ENCODE measurements at places on chromosomes 4 and X.

GRCh38 chr4:85399270-85399669 is 75.7 kb upstream of the ARHGAP24 start:
- no peak for DNase-seq

DNA sequence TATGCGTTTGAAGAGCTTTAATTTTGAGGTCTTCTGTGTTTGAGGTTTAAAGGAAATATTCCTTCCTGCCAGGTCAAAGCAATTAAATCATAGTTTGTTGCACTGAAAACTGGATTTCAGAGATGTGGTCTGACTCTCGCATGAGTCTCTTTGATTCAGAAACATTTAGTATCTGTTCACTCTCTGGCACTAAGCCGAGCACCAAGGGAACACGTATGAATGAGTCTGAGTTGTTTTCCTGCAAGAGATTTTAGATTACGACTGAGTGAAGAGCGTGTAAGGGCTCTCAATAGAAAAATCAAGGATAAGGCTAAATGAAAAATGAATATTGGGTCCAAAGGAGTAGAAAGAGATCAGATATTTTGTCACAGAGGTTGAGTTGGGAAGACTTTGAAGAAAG is 875.4 kb upstream of the PRKX start:
- DNase-seq: no peak

DNA sequence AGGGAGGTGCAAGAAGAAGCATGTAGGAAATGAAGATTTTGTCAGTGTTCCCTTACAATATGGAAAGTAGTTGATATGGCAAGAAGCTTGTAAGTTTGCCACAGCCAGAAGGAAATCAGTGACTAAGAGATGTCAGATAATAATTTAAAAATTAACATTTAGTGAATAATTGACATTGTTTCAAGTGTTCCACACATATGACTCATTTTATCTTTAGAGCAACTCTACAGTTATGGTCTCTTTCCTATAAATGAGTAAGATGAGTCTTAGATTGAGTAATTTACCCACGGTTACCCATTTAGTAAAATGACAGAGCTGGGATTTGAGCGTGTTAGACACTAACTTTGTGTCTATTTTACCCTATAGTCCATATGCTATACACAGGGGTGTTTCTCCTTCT is 300.3 kb upstream of the IRS4 start:
- DNase-seq: no peak

- DNase-seq: no peak
These were observed 94.5 kb upstream of the GC start for GRCh38 chr4:71878376-71878775.

DNA sequence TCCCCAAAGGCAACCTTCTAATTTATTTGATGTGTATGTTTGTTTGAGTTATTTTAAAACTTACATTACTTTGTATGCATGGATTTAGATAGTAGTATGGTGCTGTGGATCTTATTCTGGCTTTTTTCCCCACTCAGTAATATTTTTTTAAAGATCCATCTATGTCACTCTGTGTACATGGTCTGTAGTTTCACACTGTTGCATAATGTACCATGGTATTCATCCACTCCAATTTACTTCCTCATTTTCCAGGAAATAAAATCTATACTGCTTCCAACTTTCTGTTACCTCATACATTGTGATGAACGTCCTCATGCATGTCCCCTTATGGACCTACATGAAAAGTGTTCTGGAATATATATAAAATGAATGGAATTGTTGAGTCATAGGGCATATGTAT is 17.6 kb downstream of the ARMCX2 start:
- DNase-seq: no peak

DNA sequence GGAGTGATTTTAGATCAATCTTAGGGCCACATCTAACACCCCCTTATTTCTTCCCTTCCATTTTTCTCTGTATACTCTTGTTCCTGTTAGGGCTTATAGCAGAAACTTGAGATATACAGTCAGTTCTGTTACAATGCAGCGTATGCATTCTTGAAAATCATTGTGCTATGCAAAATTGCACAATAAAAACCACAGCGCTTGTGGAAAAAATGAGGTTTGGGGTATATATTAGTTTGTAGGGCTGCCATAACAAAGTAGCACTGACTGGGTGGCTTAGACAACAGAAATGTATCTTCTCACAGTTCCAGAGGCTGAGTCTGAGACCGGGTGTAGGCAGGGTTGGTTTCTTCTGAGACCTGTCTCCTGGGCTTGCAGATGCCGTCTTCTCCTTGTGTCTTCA is 59.0 kb downstream of the WWC2 start:
- DNase-seq: peak; percentile 66

DNA sequence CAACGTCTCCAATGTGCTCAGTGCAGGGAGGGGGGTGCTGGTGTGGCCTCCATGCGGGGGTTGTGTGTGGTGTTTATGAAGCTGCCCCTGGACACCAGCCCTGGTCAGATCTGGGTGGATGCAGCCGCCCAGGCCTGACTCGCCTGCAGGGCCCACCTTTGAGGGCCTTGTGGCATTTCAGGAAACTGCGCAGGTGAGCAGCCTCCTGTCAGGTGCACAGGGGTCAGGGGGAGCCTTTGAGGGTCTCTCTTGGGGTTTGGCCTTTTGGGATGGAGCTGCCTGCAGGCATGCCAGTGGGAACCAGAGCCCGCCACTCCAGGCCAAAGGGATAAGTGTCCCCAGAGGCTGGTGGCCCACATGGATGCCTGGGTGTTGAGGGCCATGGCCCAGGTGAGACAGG is 45.4 kb downstream of the ADRA2C start:
- no peak for DNase-seq

DNA sequence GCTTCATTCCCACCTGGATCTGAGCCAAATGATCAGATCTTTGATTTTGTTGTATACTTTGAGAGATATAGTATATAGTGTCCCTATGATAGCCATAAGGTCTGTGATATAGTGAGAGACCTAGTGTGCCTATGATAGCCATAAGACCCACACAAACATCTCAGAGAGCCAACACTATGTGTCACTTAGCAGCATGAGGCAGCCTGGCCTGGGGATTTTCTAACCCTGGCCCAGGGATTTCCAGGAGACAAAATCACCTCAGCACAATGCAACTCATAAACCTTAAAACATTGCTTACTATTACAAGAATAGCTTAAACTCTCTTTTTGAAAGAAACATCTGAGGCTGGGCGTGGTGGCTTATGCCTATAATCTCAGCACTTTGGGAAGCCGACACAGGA is 23.2 kb upstream of the COL25A1 start:
- peak; percentile 6 for DNase-seq

DNA sequence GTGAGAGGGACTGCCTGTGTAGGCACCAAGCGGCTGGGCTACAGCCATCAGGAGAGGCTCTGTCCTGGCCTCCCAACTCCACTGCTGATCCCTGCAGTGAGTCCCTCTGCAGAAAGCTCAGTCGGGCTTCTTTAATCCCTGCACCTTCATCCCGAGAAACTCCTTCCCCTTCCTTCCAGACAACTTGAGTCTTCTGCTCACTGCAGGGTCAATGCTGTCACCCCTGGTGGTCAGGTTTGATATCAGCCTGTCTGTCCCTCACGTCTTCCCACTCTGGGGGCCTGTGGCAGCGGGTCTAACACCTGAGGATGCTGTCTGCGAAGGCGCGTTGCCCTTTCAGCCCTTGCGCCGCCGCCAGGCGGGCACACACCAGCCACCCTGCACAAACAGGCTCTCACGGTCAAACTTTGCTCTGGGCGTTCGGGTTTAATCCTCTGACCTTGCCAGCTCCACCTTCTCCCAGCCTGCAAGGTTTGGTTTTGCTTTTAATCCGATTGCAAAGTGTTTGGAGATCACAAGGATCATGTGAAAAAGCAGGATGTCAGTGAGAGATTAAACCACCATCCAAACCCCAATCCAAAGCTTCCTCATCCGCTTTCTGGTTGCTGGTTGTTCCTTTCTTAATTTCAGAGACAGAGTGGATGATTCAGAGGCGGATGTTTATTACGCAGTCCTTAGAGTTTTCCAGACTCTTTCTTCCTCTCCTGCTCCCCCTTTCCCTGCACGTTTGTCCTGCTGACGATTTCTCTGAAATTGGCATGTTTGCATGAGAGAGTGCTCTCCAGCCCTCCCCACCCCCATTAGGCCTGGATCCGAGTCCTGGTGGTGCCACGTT is 74.8 kb upstream of the SLC34A2 start:
- no peak for DNase-seq

- DNase-seq: no peak
These were observed 142.4 kb downstream of the TSPAN5 start for GRCh38 chr4:98516042-98516440.

- DNase-seq: peak; percentile 32
These were observed 277.5 kb downstream of the IL15 start for GRCh38 chr4:141913928-141914327.

DNA sequence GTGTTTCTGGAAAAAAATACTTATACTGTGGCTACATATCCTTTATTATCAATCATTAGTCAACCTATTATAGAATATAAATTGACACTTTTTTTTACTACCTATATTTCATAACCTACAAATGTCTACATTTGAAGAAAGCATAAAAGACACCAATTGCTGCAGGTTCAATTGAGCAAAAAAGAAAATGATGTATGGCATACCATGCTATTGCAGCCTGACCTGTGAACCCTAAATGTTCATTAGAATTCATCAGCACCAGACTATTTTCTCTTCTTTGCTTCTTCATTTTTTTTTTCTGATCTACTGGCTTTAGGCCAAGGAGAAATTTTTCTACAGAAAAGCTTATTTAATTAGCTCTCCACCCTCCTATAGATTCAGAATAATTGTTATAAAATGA is 1628.2 kb upstream of the IGFBP7 start:
- no peak for DNase-seq

GRCh38 chrX:38561126-38561868 is at the start of gene TSPAN7:
TSPAN7 (plus strand) TSS chrX:38561542; CDS start chrX:38561547, 5 bp downstream.
- DNase-seq: peak; percentile 84

DNA sequence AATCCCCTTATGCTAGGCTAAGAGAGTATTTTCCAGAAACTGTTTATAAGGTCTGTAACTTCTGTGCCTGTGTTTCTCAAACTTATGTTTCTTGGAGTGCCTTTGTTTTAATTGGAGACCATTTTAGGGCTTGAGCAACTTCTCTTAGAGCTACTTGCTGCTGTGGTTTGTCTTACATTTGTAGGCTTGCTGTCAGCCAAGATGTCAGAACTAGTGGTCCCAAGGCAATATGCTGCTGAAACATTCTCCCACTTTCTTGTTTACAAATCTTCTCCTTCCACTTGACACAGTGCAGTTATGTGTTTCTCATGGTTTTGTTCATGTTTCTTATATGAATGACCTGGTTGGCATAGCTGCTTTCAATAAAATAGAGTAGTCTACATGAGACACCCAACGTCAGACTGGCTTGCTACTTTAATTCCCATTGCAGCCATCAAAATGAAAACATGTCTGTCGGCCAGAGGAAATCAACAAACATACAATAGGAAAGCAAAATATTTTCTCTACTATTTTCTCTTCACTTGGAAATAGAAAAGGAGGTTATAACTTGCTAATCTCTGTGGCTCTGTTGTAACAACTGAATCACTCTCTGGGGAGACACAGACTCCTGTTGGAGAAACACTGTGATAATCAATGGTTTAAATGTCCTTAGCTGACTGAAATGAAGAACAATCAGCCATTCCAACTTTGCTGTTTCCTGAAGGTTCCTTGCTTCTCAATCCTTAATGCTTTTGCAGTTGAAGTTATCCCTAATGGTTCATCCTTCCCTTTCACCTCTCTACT is 426.4 kb downstream of the PDGFC start:
- no peak for DNase-seq

- DNase-seq: peak; percentile 41
These were observed 13.8 kb upstream of the STK26 start for GRCh38 chrX:132009350-132009749.

- DNase-seq: no peak
These were observed 244.5 kb upstream of the PITX2 start for GRCh38 chr4:110867251-110867960.

GRCh38 chrX:67749536-67749935 is 205.7 kb downstream of the AR start:
- DNase-seq: no peak

GRCh38 chrX:9867226-9867625 is 81.0 kb downstream of the SHROOM2 start:
- DNase-seq: no peak

DNA sequence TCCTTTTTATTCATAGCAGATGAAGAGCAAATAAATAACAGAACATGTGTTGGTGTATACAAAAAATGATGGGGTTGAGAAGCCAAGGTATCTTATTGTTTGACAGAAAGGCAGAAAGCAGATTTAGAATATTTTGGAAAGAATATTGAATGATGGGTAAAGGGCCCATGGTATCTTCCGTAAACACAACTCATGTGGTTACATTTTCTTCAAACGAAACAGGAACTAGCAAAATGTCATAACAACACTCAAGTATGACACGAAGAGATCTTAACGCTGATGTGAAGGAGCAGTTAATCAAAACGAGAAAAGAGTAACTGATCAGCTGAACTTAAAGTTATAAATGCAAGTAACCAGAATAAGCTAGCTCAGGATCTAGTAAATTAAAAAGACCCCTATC is 195.7 kb upstream of the GK2 start:
- DNase-seq: peak; percentile 83

DNA sequence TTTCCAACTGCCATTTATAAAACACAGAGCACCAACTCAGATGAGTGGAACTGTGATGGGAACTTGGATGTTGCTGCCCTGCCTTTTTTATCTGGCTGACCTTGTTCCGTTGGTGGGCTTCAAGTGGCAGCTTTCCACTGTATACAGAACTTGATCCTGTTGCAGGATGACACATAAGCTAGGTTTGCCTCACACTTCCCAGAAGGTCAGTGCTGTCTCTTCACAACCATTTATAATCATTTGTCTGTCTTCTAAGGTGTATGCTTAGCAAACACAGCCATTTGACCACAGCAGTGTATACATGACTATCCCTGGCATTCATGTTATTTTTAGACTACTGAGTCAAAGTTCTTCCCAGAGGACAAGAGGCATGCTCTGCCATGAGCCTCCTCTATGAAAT is 20.3 kb downstream of the DGKK start:
- DNase-seq: no peak

DNA sequence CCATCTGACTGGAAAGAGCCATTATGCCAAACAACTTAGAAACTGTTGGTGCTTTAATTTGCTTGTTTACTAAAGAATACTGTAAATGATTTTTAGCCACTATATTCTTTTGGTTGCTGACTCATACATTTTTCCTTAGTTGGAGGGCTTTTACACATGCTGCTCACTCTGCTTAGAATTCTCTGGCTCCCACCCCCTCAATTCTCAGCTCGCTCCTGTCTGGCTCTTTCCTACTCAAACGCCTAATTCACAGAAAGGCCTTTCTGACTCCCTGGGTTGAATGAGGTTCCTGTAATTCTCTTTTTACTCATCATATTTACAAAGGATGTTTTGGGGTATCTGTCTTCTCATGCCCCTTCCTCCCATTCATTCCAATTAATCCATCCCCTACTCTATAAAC is 26.1 kb upstream of the PARM1 start:
- no peak for DNase-seq

DNA sequence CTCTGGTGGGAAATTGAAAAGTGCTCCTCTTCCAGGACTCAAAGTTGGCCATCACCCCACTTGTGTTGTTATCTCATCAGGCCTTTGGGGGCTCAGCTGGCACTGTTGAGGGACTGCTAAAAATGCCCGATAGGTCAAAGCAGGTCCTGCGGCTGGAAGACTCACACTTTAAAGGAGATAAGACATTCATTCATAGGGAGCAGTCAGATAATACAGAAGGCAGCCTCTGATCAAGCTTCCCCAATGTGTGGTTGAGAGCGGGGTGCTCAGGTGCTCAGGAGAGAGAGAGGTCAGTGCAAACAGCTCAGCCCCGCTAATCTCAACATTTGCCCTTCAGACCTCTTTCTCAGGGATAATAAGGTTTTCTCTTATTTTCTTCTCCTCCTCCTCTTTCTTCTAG is 70.3 kb downstream of the TMEM154 start:
- DNase-seq: peak; percentile 87

- no peak for DNase-seq
These were observed 498.4 kb downstream of the MID1IP1 start for GRCh38 chrX:39299615-39300014.
